ENCODE measurements at places on chromosomes 1 and 21.
A peak's percentile ranks its signal among the peaks of the same experiment; 100 is the strongest.

DNA sequence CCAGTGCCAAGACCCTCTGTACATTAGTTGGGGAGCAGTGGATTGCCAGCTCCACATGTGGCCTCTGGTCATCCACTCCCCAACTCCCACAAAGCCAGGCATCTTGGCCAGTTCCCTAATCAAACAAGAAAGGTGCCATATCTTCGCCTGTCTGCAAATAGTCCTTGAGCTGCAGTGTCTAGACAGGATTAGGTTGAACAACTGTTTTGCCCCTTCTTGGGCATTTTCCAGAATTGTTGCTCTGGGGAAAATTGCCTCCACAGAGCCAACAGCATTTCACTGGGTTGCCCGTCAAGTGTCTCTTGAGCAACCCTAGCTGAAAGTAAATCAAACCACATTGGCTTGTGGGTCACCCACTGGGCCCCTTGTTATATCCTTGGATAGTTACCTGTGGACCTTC lies 109.3 kb downstream of the GDAP2 start:
- no peak for DNase-seq

DNA sequence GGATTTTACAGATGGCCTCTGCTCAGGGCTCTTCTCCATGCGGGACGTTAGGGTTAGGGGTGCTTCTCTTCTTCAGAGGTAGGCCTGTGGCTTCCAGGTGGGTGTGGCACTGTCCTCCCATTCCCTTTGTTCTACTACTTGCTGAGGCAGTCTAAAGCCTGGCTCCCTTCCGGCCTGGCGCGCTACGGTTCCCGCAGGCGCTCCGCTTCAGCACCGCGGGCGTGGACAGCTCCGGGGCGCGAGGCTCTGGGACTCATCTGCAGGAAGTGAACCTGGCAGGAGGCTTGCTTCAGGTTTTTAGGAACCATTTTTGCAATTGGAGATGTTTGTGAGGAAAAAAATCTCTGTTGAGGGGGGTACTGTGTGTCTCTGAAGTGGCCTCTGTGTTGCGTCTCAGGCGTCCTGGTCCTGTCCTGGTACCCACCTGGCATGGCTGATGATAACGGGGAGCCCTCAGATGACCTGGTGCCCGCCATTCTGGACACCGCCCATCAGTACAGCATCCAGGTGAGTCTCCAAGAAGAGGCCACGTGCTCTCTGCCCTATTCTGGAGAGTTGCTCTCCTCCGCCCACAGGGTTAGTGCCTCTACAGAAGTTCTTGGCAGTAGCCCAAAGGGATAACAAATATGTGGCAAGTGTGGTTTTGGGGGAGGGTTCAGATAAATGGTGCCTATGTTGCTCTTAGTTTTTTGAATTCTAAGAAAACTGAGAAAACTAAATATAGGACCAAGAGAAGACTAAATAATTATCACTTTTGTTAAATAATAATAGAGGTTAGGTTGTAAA lies 1.9 kb downstream of the MANEAL start:
- peak; percentile 63 for DNase-seq

DNA sequence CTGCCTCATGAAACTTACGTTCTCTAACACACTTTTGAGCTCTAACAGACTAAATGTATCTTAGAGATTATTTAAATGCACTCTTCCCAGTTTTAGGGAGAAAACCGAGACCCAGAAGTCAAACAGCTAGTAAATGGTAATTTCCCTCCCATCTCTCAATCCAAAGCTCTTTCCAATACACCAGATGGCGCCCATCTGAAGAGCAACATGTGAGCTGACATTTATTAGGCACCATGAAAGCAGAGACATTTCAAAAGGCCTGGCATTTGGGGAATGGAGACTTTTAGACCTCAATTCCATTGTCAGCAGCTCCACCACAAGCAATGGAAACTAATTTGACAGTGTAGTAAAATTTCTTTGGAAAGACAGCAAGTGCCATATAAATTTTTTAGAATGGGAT lies 191.4 kb downstream of the DAB1 start:
- DNase-seq: no peak

GRCh38 chr1:54549181-54549924 lies 1.3 kb downstream of the ACOT11 start:
- DNase-seq: peak; percentile 10

GRCh38 chr1:2495546-2495945 lies 19.5 kb downstream of the PLCH2 start:
- no peak for DNase-seq

- no peak for DNase-seq
These were observed 16.8 kb upstream of the PDIK1L start for GRCh38 chr1:26094677-26095383.

DNA sequence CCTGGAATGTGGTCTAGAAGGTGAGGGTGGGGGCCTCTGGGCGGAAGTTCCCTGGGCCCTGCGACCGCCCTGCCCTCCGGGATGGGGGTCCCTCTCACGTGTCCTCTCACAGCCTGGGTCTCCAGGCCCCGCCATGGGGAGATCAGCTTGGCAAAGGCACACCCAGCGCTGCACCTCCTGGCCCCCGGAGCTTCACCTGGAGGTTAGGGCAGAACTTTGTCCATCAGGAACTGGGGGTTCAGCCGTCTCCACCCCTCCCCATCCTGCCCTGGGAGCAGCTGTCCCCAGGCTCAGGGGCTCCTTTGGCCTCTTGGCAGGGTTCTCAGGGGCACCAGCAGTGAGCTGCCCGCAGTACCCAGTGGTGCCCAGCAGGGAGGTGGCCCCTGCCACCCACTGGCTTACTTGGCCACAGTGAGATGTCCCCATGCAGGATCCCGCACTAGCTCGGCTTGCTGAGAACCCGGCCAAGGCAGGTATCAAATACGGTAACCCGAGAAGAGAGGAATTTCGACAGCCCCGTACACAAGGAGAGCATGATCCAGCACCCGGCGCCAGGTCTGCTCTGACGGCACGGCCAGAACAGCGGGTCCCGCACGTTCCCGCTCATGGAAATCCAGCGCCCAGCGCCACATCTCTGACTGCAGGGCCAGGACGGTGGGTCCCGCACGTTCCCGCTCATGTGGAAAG lies 36.7 kb downstream of the RRP1 start:
- DNase-seq: no peak

- DNase-seq: no peak
These were observed 52.4 kb downstream of the HIVEP3 start for GRCh38 chr1:41866285-41866684.

DNA sequence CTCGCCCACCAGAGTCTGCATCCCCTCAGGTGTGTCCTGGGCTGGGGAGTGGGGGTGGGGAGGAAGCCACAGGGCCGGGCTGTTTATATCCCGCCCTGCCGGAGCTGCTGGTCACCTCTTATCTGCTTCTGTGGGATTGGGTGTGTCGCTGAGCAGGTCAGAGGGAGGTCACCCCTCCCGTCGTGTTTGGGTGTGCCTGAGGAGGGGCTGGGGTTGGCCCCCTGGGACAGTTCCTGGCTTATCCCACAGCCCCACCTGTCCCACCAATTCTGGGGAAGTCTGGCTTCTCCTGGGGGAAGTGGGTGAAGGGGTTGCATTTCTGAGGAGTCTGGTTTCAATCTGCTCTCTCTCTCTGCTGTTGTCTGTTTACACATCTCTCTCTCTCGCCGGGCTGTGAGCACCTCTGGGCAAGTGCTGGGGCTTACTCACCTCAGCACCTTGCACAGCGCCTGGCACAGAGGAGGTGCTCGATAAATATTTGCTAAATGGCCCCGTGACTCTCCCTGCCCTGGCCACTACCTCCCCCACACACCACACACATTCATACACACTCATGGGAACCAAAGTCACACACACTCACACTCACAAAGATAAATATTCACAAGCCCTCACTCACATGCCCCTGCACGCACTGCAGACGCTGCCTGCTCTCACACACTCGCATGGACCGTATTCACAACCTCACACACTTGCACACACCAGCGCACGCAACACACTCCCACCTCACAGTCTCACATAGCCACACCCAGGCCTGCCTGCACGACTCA lies 8.3 kb downstream of the ELF3 start:
- no peak for DNase-seq

GRCh38 chr1:199132006-199132405 lies 493.2 kb downstream of the PTPRC start:
- DNase-seq: no peak

- no peak for DNase-seq
These were observed 115.4 kb downstream of the RIPK4 start for GRCh38 chr21:41651406-41651805.

- DNase-seq: no peak
These were observed 1.2 kb upstream of the PIK3C2B start for GRCh38 chr1:204495777-204496176.

GRCh38 chr1:227459326-227459841 lies 104.0 kb upstream of the ZNF678 start:
- no peak for DNase-seq

- DNase-seq: no peak
These were observed 28.1 kb downstream of the SLC5A9 start for GRCh38 chr1:48250572-48250971.

DNA sequence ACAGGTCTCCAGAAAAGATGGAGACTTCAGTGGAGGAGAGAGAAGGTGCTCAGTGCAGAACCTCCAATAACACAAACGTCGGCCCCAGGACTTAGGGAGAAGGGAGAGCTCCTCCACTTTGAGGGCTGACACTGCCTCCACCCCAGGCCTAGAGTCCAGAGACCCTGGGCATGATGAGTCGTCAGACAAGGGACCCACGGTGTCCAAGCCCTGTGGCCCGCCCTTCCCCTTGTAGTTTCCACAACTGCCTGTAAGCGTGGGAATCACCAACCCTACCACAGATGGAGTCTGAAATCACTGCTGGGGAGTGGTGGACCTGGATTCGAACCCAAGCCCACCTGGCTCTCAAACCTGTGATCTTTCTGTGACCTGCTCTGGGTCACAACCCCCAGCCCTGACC lies 281.1 kb downstream of the NPHP4 start:
- DNase-seq: no peak

- no peak for DNase-seq
These were observed 78.6 kb downstream of the SYT6 start for GRCh38 chr1:114075105-114075504.

DNA sequence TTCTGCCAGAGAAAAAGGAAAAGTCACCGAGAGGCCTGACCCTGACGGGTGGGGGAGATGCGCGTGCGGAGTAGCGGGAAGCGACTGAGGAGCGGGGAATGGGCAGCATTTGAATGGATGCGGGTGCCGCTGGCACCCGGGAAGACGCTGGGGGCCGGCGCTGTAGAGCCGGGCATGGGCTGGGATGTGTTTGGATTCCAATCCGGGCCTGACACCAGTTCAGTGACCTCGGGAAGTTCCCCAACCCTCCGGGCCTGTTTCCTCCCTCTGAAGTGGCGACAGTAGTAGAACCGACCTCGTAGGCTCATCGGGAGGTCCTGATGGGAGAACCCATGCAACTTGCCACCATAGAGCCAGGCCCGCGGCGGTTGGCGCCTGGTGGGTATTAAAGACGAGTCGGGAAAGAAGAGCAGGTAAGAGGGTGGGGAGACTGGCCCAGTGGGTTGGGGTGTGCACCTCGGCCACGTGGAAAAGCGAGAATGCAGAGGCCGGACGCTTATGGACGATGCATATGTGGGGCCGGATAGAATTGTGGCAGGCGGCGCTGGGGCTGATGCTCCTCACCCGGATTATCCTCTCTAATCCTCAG lies 642 bp upstream of the SLC16A1 start:
- no peak for DNase-seq

DNA sequence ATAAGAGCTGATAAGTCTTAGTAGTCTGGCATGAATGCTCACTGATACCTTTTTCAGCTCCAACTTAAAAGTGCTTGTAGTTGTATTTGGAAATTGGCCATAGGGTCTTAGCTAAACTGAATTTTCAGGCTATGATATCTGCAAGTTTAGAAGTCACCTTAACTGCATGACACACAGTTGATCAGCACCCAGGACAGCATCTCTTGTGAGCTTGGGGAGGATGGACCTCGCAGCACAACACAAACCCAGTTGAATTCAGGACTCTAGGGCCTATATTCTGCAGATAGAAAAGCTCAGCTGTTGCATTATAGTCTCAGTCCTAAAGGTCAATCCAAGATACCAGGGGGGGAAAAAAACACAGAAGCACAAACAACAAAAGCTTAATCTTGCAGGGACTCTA lies 394.3 kb downstream of the KCNH1 start:
- no peak for DNase-seq

DNA sequence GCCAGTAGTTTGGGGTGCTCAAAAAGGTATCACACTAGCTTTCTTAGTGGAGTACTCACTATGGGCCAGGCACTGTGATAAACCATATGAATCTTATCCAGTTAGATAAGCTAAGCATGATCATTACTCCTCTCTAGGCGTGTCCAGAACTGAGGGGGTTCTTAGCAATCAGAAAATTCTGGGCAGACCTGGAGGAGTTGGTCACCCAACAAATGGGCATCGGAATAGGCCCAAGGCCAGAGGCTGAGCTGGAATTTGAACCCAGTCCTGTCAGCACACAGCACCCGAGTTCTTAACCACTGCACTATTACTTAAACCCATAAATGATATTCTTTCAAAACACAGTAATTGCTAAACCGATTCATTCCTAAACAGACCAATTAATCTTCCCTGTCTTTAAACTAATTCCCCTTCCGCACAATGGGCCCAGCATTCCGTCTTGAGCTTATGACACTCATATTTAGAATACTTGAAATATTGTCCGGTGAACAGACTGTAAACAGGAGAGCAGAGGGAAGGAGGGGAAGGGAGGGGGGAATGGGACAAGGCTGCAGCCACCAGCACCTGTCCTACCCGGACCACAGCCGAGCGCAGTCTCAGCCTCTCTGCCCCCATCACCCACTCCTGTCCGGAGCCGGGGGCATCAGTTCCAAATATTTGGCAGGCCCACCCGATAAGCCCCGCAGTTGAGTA lies 113.0 kb upstream of the GADD45A start:
- no peak for DNase-seq

DNA sequence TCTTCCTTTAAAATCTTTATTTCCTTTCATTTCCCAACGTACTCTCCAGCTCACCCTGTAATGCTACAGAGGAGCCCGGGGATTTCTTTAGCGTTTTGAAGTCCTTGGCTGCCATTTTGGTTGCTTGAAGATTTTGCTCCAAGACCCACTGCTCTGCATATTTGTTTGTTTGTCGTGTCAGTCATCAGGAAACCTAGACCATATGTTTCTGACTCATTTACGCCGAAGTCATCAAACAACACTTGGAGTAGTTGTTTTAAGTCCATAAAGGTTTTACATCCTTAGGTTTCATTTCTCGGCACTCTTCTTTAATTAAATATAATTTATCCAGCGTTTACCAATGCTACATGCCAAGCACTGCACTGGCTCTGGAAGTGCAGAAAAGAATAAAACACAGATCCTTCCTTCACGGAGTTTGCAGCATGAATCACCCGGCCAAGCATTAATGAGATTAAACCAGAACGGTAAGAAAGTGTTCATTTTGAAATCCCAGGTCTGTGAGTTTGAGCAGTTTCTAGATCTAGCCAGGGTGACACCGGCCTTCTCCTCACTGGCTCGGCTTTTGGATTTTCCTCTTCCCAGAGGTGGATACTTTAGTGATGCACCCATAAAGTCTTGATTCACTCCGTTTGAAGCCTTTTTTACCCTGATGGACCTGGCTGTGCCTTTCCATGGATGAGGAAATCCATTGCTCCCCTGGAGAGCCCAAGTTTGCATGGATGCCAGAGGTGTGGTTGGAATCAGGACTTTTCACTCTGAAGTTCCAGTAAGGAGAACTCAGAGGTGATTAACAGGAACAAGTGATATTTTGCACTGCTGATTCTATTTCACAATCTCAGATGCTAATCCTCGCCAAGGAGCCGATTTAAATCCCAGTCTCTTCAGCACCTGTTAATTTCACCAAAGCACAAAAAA lies 109.3 kb downstream of the KAZN start:
- no peak for DNase-seq

- no peak for DNase-seq
These were observed 22.1 kb upstream of the TBX15 start for GRCh38 chr1:119010201-119010600.

- no peak for DNase-seq
These were observed 21.8 kb downstream of the CAPN9 start for GRCh38 chr1:230768903-230769570.
